ENCODE measurements at places on chromosomes 16 and 17.

DNA sequence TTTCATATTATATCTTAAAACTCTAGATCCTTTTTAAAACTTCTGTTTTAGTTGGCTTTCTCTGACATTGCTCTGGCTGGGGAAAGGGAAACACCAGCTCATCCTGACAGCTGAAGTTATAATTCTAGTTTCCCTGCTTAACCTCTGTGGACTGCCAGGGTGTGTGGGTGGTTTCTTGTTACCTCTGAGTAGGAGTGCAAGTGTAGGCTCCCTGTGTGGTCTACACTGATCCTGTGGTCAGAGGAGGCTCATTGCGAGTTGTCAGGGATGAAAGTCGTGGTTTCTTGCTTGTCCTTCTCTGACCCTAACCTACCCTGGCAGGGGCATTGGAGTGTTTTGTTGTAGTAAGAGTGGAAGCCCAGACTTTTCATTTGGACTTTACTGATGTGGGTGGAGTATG, 221.0 kb downstream of the UTP18 start:
- no peak for DNase-seq

- DNase-seq: no peak
These were observed 10.4 kb upstream of the MARCHF10 start for GRCh38 chr17:62818526-62818925.

DNA sequence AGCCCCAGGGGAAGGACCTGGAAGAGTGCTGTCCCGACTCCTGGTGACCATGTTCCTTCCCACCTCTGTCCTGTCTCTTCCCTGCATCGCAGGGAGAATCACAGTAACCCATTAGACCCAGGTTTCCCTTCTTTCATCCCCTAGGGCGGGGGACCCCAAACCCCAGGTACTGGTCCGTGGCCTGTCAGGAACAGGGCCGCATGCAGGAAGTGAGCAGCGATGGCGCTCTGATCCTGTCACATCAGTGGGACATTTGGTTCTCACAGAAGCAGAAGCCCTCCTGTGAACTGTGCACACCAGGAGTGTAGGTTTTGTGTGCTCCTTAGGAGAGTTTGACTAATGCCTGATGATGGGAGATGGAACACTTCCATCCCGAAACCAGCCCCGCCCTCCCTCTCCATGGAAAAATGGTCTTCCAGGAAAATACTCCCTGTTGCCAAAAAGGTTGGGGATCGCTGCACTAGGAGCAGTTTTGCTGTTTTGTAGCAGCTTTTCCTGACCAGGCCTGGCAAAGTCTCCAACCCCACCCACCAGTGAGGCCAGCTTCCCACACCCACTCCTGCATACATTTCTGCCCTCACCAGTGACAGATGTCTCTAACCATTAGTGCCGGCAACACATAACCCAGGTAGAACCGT, 10.5 kb downstream of the MNT start:
- no peak for DNase-seq

DNA sequence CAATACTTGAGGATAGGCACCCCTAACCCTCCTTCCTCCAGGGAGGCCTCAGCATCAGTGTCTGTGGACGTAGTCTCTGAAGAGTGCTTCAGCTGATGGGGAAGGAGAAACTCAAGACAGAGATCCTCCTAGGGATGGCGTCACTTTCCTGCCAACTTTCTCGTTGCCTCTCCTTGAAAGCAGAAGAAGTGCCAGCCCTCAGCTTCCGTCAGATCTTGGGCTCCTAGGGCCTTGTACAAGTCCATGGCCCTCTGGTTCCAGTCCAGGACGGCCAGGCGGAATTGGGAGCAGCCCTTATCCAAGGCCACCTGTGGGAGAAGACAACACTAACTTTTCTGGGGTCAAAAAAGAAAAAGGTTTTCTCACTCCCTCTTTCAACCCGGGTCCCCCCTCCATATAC, 1.3 kb downstream of the SAT2 start:
- DNase-seq: no peak
